LoVo (cell line): ENCODE measurements at places on chromosomes 5 and 9.

DNA sequence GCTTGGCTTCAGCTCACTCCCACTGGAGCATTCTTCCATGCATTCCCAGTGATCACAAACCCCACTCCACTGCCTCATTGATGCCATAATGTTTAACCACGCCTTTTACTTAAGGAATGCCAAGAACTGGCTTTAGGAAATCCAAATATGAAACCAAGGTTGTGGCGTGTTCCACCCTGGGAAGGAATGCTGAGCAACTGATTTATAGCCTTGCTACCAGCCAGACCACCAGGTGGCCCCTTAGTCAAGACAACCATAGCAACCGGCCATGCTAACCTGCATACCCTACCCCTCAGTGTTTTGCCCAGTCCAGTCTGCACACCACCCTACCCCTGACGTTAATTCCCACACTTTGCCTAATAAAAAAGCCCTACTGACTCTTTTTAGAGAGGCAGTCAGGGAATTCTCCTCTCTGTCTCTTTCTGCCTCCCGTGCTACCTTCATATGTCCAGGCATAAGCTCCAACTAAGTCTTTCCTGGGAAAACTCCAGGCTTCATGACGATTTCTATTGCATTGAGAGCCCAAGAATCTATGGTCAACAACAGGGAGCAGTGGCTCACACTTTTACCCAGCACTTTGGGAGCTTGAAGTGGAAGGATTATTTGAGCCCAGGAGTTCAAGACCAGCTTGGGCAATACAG is 27.0 kb upstream of the PRRC2B start:
- peak; percentile 77 for DNase-seq

GRCh38 chr5:156675395-156675794 is 174.7 kb upstream of the PPP1R2B start:
- no peak for DNase-seq

- peak; percentile 45 for DNase-seq
Measured at GRCh38 chr9:20559231-20559890, 62.9 kb downstream of the MLLT3 start.

DNA sequence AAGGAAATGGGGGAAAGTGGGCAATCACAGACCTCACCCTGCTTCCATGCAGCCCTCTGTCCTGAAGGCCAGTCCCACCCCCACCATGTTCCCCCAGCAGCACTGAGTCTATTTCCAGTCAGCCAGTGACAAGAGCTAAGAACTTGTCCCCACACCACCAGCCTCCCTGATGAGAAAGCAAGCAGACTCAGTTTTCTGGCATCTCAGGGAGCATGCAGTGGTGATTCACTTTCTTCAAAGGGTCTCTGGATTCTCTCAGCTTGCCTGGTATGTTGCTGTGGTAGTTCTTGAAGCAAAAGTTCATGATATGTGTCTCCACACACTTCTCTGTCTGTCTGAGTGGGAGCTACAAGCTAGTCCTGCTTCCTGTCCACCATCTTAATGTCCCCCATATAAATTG is 799.9 kb upstream of the TYRP1 start:
- no peak for DNase-seq

- no peak for DNase-seq
Measured at GRCh38 chr5:59921816-59922215, 28.3 kb upstream of the PDE4D start.

DNA sequence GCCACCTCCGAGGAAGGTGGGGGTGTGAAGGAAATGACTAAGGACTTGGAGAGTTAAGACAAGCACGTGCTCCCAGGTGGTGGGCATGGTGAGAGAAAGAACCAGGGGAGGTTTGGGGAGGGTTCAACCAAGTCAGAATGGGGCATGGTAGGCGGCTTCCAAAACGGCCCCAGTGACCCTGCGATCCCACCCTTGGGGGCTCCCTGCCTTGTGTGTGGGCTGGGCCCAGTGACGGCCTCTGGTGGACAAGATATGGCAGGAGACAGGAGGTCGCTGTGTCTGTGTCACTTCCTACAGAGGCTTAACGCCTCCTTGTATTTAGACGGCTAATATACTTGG is 51.3 kb upstream of the IRX4 start:
- no peak for DNase-seq

- no peak for DNase-seq
Measured at GRCh38 chr5:10536511-10536910, 27.4 kb upstream of the ANKRD33B start.

DNA sequence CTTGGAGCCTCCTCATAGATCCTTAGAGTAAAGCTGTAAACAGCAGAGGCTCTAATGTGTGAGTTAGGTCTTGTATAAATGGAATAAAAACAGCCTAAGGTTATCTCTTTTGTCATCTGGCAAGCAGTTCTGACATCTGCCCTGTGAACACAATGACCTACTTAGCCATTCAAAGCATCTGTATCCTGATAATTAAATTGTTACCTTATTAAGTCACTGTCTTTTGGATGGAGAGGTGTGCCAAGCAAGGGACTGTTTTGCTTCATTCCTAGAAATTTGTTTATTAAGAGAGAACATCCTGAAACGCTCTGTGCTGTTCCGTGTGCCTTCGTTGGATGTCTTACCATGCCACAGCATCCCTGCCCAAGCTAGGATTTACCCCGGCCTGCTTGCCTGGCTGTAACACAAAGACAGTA is 1.5 kb downstream of the LSM11 start:
- DNase-seq: no peak

- DNase-seq: peak; percentile 8
Measured at GRCh38 chr5:161846746-161847145, 1.2 kb upstream of the GABRA1 start.

DNA sequence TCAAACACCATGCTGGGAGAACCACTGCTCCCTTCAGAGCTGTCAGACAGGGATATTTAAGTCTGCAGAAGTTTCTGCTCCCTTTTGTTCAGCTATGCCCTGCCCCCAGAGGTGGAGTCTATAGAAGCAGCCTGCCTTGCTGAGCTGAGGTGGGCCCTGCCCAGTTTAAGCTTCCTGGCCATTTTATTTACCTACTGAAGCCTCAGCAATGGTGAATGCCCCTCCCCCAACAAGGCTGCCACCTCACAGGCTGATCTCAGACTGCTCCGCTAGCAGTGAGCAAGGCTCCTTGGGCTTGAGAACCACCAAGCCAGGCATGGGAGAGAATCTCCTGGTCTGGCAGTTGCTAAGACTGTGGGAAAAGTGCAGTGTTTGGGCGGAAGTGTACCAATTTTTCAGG is 205.5 kb upstream of the PTGER4 start:
- no peak for DNase-seq

GRCh38 chr5:136094913-136095641 is 37.6 kb upstream of the SMAD5 start:
- no peak for DNase-seq

GRCh38 chr5:171736976-171737891 is 48.4 kb upstream of the SMIM23 start:
- no peak for DNase-seq

DNA sequence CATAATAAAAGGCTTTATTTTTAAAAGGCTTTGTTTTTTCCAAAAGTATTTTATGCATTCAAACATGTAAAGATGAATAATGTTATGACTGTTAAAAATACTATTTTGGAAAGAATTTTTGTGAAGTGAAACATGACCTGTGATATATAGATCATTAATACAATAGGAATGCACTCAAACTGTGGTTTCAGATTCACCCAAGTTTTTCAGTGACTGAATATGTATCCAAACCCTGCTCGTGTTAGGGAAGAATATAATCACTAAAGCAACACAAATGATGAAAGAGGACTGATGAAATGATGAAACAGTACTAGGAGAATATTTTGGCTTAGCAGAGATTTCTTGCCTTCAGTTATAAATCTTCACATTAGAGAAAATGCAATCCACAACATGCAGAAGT is 278.0 kb downstream of the ADAMTS6 start:
- DNase-seq: no peak

GRCh38 chr5:14190194-14191164 is 47.3 kb downstream of the TRIO start:
- peak; percentile 47 for DNase-seq

DNA sequence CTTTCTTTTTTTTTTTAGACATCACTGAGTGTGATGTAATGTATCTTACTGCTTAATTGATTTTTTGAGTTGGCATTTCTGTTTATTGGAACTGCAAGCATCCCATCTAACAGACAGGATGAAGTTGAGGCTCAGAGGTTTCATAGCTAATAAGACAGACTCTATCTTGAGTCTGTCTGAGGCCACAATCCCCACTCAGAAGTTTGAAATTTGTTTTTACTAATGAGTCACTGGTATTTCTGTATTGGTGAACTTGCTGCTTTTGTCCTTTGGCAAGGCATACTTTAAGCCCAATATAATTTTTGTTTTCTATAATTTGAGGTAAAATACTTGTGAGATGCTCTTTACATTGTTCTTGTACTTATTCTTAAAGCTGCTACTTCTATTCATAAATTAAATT is 491.2 kb downstream of the PSAT1 start:
- DNase-seq: no peak

DNA sequence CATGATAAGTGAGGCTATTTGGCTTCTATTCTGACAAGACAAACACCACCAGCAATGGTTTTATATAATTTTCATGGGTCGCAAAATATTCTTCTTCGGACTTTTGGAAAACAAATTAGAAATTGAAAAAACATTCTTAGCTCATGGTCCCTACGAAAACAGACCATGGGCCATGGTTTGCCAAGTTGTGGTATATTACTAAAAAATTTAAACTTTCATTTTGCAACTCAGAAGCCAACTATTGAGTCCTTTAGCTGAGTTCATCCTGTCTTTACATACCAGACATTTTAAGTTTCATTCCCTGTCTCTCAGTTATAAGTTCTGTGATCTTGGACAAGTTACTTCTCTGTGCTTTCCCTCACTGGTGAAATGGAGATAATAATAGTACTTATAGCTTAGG is 198.1 kb downstream of the CSNK1G3 start:
- DNase-seq: no peak

- no peak for DNase-seq
Measured at GRCh38 chr9:93173365-93174051, 10.4 kb upstream of the WNK2 start.

DNA sequence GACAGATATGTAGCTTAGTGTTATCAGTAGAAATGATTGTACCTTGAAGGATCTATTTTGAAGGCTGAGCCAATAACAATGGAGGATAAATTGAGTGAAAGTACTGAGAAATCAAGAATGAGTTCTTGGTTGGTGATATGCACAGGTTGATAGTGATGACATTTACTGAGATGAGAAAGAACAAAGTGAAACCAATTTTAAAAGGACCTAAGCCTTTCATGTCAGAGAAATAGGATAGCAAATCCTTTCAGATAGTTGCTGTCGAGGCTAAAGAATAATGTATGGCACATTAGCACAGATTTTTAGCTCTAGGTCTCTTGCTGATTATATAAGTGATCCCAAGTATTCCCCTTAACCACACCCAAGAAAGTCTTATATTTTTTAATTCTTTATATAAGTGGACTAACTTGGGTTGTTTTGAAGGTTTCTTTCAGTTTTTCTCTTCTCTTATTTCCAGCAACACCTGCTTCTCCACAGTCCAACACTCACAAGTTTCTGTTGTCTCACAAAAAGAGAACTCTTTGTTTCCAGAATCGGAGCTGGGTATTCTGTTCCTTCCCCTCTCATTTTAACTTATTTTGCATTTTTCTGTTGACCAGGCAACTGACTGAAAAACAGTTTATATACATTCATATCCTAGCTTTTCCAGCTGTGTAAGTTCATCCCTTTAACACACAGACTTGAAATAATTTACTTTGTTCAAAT is 286.9 kb upstream of the ATP10B start:
- no peak for DNase-seq

- no peak for DNase-seq
Measured at GRCh38 chr5:123987956-123988355, 476.0 kb downstream of the CSNK1G3 start.

DNA sequence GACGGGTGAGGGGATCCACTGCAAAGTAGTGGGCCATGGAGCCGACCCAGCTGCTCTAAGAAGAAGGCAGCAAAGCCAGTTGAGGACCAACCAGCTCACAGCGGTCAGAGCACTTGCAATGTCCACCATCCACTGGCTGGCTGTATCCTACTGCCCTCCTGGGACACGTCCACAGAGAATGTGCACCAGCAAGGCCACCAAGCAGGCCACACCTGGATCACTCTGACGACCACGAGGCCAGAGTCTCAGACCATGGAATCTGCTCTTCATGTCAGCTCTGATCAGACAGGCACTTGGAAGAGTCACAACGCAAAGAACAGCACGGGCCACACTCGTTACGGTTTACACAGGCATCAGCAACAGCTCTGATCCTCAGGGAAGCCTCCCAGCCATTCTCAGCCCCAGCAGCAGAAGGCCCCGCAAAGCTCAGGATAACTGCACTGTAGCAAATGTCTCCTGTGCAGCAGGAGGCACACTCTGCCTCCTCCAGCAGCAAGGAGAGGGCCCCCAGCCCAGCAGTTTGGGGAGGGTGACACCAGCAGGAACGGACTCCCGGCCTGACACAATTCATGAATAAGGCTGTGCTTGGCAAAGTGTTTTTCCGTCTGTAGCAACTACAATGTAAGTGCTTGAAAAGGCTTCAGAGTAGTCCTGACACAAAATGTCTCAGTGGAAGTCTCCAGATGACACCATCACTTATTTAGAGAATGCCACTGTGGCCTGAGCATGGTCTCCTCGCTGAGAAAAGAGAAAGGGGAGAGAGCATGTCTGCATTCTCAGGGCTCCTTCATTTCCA is 15.7 kb downstream of the SEMA4D start:
- DNase-seq: no peak

- DNase-seq: no peak
Measured at GRCh38 chr9:1415146-1415545, 365.0 kb downstream of the DMRT2 start.

DNA sequence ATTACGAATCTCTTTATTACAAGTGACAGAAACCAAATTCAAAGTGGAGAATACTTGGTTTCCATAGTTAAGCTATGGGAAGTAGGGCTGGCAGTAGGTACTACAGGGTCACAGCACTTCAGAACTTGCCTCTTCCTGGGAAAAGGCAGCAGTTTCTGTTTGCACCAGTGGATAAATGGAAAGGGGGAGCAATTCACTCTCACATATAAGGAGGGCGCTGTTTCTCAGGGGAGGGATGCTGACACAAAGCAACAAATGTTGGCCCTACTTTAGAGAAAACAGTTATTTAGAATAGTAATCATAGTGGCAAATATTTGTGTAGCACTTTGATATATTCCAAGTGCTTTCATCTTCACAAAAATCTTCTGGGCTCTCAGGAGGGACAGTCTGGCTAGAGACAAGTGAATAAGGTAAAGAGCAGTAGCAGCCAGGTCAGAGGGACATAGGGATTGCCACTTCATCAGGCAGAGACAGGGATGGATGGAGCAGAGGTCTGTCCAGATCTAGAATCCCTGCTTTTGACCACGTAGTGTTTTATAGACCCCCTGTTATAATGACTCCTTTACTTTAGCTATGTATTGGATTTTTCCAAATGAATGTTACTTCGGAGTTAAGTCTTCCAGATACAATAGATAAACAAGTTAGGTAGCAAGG is 554.8 kb upstream of the SGCD start:
- DNase-seq: no peak

GRCh38 chr5:157198277-157198986 is 17.8 kb downstream of the ITK start:
- DNase-seq: no peak

DNA sequence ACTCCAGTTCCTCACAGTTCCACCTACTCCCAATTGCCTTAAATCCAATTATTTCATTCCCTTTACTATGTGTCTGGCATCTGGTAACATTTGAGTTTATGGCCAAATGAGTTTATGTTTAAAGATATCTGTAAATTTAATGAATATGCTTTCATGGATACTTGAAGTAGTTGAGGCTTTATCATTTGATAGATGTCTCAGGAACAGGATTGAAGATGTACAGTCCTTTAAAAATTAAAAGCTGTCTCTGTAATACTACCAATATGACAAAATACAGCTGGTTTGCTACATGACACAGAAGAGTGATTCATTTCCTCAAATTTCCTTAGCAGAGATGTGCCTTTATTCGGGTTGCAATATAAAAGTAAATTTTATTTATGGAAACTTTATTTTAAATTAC is 2326.0 kb upstream of the ACO1 start:
- no peak for DNase-seq
